ENCODE measurements at places on chromosomes 4 and X. TPM values are rescaled to one million over a fixed set of nuclear protein-coding genes. Genes with fewer than 3 reads are reported as not detected.

The PCYT1B gene
- total RNA-seq: 3.1 TPM

The TBX22 gene
- total RNA-seq: not detected

The FAM9C gene
- total RNA-seq: not detected

The BEND2 gene
- not detected for total RNA-seq

The HTR2C gene
- total RNA-seq: not detected

The ASB5 gene
- total RNA-seq: not detected

The GUCY1A1 gene
- 29.4 TPM for total RNA-seq

The FGF13 gene
- total RNA-seq: not detected

- H3K4me1 ChIP-seq: peaks cover 15% of the 10 kb centered on the region
- peak overlapping the region; percentile 87 for H3K27ac ChIP-seq
- no peak for DNase-seq
- H3K27me3 ChIP-seq: no peaks in the 10 kb centered on the region
- no peaks in the 10 kb centered on the region for H3K36me3 ChIP-seq
- H3K4me3 ChIP-seq: peak overlapping the region; percentile 83
Observed at GRCh38 chr4:186144946-186145569, 40.6 kb downstream of the FAM149A start.

- peak overlapping the region; percentile 45 for H3K27ac ChIP-seq
- H3K4me3 ChIP-seq: no peak overlapping the region
- peaks cover 12% of the 10 kb centered on the region for H3K4me1 ChIP-seq
Observed at GRCh38 chrX:19555683-19556082, 40.4 kb upstream of the MAP3K15 start.

- no peak for DNase-seq
- no peak overlapping the region for H3K4me3 ChIP-seq
- H3K4me1 ChIP-seq: no peaks in the 10 kb centered on the region
- no peak overlapping the region for H3K27ac ChIP-seq
Observed at GRCh38 chr4:97987019-97987648, 156.1 kb downstream of the STPG2 start.

GRCh38 chrX:125137521-125137920, 182.2 kb upstream of the TEX13C start:
- no peak overlapping the region for H3K27ac ChIP-seq
- H3K4me3 ChIP-seq: no peak overlapping the region
- peaks cover 3% of the 10 kb centered on the region for H3K27me3 ChIP-seq
- H3K36me3 ChIP-seq: no peaks in the 10 kb centered on the region
- H3K4me1 ChIP-seq: no peaks in the 10 kb centered on the region
- DNase-seq: no peak

DNA sequence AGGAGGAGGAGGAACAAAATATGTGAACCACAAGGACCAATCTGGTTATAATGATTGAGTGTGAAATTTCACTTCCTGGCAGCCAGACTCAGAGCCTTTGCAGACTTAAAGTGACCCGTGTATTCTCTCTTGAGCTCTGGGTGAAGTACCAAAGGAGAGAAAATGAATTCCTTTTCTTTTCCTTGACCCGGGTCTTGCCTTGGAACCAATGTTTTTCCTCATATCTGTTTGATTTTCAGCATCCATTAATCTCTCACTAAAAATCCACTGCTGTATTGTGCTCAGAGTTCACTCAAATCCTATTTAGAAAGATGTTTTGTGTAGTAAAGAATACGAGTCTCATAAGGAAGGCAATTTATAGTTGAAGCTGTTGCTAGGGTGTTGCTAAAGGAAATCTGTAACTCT, 78.3 kb upstream of the C1QTNF7 start:
- H3K27me3 ChIP-seq: peaks cover 2% of the 10 kb centered on the region
- no peak overlapping the region for H3K4me3 ChIP-seq
- no peak for DNase-seq
- no peak overlapping the region for H3K27ac ChIP-seq

DNA sequence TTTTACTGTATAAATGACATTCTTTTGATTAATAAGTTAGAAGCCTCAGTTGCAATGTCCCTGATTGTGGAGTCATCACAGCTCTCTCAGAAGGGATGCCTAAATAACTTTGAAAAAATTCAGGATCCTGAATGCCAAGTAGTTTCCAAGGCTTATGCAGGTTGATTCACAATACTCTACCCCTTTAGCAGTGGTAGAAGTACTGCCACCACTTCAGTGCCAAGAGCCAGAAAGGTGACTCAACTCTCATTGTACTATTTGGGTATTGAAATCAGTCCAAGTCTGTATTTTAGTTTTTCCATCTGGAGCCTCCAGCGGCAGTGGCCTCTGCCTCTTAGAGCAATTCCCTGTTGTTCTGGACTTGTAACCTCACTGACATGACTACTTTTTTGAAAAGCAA, 320.1 kb upstream of the NDST4 start:
- H3K4me1 ChIP-seq: peaks cover 16% of the 10 kb centered on the region
- no peak for DNase-seq
- H3K27me3 ChIP-seq: no peaks in the 10 kb centered on the region
- H3K36me3 ChIP-seq: no peaks in the 10 kb centered on the region
- no peak overlapping the region for H3K27ac ChIP-seq

- DNase-seq: no peak
- no peaks in the 10 kb centered on the region for H3K27me3 ChIP-seq
- peaks cover 44% of the 10 kb centered on the region for H3K4me1 ChIP-seq
- H3K36me3 ChIP-seq: peaks cover 2% of the 10 kb centered on the region
Observed at GRCh38 chrX:115560211-115560977, 580 bp upstream of the PLS3 start.

GRCh38 chr4:38803833-38804653, 548 bp downstream of the TLR1 start:
- H3K27ac ChIP-seq: peak overlapping the region; percentile 33
- peaks cover 21% of the 10 kb centered on the region for H3K4me1 ChIP-seq
- H3K27me3 ChIP-seq: no peaks in the 10 kb centered on the region
- H3K4me3 ChIP-seq: no peak overlapping the region

GRCh38 chr4:173188648-173189047, 20.0 kb downstream of the GALNT7 start:
- H3K4me1 ChIP-seq: peaks cover 51% of the 10 kb centered on the region
- no peak overlapping the region for H3K4me3 ChIP-seq
- no peaks in the 10 kb centered on the region for H3K36me3 ChIP-seq
- H3K27ac ChIP-seq: no peak overlapping the region
- no peaks in the 10 kb centered on the region for H3K27me3 ChIP-seq

Data from chondrocyte (in vitro differentiated cells).